Osteocyte (in vitro differentiated cells): ENCODE measurements at places on chromosomes 16 and 17. TPM values are rescaled to one million over a fixed set of nuclear protein-coding genes. Genes with fewer than 3 reads are reported as not detected.

GRCh38 chr16:77322757-77323156, 112.1 kb downstream of the ADAMTS18 start:
- DNase-seq = no peak

GRCh38 chr17:82754297-82755208, 2.7 kb downstream of the TBCD start:
- DNase-seq = no peak

DNA sequence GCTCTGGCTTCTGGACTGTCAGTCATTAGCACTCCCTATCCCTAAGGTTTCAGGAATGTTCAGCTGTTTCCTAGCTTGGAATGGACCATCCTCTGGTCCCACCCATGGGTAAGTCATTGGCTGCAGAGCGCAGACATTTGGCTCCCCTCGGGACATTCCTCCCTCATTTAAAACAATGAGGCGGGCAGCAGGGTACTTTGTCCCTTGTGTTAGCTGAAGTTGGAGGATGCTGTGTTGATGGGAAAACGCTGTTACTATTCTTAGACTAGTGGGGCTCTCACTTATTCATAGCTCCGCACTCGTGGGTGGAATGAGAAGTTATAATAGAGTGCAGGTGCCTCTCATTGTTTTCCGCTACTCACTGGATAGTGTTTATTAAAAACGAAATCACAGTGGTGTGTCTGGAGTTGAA, 673.8 kb downstream of the WWOX start:
- DNase-seq = no peak

DNA sequence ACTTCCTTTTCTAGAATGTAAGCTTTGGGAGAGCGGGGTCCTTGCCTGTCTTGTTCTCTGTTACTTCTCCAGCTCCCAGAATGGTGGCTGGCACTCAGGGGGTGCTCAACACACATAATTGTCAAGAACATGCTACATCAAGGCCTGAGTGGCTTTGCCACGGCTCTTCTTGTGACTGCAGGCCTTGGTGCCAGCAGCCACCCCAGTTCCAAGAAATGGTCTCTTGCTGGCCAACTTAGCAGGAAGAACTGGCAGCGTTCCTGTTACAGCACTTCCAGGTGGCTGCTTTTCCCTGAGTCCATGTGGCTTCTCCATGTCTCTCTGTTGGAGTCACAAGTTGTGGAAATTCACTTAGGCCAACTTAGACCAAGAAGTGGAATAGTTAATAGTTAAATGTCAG, 36.1 kb downstream of the PRKCB start:
- no peak for DNase-seq

DNA sequence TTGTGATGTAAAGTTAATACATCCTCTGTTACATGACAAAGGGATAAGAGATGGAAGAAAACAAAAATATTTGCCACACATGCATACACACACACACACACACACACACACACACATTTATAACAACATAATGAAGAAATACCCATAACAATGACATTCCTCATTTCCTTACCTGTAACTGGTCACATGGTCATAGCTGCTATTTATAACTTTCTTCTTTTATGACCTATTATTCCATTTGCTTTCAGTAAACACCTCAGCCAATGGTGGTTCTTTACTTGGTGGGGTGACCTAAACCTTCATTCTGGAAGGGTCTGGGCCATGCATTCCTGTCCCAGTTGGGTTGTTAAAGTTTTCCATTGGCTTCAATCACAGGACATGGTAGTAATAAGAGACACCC, 5.3 kb downstream of the MT2A start:
- no peak for DNase-seq

DNA sequence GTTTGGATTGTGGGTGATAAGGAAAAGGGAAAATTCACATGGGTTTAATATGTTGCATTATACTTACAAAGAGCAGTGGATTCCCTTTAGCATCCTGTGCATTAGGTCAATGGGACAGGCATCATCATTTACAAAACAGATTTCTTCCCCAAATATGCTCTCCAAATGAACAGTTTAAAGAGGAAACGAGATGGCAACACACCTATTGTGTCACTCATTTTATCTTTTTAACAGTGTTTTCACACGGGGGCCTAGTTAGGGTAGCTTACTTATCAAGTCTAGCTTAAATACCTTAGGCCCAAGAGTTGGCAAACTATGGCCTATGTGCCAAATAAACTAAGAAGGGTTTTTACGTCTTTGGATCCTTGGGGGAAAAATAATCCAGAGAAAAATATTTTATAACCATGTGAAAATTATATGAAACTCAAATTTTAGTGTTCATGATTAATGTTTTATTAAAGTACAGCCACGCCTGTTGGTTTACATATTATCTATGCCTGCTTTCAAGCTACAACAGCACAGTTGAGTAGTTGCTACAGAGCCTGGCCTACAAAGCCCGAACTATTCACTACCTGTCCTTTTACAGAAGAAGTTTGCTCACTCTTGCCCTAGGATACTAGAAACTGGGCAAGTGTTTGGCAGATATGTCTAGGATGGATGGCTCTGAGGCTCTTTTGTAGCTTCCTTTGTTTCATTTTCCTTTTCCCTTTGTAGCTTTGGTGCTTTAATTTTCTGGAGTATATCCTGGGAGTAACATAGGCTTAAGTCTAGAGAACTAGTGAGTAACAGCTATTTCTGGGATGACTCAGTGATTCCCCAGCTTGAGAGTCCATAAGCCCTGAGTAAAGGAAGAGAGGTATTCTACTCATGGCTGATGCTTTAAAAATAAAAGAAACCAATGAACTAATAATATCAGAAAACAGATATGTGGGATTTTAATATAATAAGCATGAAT, 12.4 kb downstream of the NUP93 start:
- no peak for DNase-seq

DNA sequence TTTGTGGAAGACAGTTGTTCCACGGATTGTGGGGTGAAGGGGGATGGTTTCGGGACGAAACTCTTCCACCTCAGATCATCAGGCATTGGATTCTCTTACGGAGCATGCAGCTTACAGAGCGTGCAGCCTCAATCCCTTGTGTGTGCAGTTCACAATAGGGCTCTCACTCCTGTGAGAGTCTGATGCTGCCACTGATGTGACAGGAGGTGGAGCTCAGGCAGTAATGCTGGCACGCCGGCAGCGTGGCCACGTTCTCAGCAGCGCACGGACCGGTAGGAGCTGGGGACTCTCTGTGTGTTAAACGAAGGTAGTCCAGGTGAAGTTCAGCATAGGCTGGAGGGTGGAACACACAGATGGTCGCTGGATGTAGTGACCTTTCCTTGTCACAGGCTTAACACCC, 37.8 kb downstream of the SEC14L1 start:
- DNase-seq = no peak

DNA sequence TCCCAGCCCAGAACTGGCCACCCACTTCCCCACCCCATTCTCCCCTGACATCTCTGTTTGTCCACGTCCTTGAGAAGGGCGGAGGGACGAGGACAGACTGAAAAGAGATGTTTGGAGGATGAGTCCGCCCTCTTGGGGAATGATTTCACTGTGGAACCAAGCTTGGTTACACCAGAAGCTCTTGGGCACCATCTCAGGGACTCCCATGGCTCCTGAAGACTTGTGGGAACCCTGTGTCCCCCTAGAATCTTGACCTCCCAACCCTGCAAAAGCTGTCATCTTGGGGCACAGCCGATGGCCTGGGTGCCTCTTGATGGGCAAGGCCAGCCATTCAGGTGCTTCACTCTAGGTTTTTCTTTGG, 25.9 kb upstream of the LITAF start:
- DNase-seq = no peak

DNA sequence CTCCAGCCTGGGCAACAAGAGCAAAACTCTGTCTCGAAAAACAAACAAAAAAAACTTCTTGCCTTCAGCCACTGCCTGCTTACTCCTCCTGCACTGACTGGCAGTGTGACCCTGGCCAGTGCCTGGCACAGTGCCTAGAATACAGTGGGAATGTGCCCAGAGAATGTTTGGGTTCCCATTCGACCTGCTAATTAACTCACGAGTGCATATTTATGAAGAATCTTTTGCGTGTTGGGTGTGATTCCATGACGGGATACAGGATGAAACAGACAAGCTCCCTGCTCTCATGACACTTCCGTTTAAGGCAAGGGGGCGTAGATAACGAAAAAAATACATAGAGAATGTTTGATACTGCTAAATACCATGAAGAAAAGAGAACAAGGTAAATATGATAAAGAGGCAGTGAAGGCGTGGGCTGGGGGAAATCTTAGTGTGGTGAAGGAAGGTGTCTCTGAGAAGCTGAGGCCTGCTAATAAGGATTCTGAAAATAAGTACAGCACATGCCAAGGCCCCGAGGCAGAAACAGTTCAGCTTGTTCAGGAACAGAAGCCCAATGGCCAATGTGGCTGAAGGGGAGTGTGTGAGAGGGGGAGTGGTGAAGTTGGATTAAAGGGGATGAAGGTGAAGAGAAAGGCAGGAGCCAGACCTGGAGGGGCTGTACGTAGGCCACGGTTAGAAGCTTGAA, 4.3 kb downstream of the ABI3 start:
- no peak for DNase-seq

- DNase-seq = no peak
These were observed 11.7 kb downstream of the CCDC57 start for GRCh38 chr17:82200743-82201497.

DNA sequence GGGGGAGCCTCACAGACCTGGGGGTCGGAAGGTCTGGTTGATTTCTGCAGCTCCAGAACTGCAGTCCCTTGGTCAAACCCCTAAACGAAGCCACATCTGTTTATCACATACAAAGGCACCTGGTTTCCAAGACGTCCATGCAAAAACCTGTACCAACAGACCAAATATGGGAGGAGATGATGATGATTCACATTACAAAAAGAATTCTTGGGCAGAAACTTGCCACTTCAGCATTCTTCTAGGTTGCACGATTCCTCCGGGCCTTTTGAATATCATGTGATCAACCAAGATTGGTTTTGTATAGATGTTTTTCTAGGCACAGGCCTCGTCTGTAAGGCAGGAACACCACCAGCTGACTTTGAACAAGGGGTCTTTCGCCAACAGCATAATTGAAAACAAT, 466.3 kb downstream of the SOX9 start:
- DNase-seq = no peak

GRCh38 chr16:21156767-21157467, 1.6 kb upstream of the LDAF1 start:
- DNase-seq = no peak

- no peak for DNase-seq
These were observed 59.5 kb upstream of the LHX1 start for GRCh38 chr17:36877771-36878170.

DNA sequence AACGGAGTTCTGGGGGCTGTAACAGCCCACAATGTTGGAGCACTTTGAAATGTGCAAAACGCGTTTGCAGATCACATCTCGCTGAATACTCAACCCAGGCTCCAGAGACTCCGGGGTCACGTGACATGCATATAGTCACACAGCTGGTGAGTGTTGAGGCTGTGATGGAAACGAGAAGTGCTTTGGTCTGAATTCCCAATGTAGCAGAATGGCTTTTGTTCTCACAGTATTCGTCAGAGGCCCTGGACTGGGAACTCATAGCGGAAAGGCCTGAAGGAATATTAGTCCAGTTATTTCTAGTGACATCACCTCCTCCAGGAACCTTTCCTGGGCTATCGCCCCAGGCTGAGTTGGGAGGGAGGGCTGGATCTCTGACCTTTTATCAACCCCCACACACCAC, 95.8 kb upstream of the CRHR1 start:
- no peak for DNase-seq

DNA sequence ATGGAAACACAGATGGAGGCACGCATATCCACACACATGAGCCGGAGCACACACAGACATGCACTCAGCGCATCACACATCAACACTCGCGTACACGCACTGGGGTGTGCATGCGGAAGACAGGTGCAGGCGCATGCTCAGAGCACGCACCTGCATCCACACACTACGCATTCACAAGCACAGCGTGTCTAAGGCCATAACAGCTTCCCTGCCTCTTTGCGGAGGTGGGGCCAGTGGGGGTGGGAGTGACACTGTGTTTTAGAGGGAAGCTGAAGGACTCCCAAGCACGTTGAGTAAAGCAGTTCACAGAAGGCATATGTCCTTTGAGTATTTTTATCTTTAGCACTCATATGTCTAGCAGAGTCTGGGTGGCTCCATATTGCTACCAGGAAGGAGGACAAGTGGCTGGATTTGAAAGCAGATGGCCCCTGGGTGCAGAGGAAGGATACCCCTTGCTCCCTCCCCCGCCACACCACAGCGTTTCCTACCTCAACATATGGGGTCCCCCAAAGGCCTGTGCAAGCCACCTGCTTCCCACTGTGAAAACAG, 68.6 kb upstream of the TOB1 start:
- DNase-seq = no peak

DNA sequence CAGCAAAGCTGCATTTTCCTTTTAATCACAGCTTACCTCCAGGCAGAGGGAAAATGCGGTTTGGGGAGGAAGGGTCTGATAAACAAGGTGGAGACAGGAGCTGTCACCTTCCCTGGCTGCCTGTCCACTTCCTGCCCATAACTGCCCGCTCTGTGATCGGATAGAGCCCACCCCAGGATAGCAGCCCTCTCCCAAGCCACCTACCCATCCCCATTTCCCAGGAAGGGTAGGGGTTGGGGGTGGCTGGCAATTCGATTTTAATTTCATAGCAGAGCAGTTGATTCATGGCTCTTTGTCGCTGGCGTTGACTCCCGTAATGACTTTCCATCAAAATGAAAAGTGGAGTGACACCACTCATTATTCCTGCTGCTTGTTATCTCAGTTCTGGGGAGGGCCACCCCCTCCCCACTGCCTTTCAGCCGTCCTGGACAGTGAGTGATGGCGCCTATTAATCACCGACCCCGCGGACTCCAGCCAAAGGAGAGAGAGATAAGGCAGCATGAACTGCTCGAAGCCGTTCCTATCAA, 11.2 kb downstream of the CDK5RAP3 start:
- no peak for DNase-seq

GRCh38 chr17:29169806-29170591, 10.2 kb downstream of the MYO18A start:
- DNase-seq = no peak

DNA sequence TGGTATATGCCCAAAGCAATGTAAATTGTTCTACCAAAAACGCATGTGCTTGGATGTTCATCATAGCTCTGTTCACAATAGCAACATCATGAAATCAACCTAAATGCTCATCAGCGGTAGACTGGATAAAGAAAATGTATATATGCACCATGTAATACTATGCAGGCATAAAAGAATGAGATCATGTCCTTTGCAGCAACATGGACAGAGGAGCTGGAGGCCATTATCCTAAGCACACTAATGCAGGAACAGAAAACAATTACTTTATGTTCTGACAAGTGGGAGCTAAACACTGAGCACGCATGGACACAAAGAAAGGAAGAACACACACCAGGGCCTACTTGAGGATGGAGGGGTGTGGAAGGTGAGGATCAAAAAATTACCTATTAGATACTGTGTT, 33.7 kb downstream of the TANC2 start:
- DNase-seq = no peak

FN3K gene
- 22.9 and 25.2 TPM in 2 replicates for total RNA-seq

FOXJ1 gene
- 0.13 TPM in 2 replicates for total RNA-seq

CDH11 gene
- 560 and 587 TPM in 2 replicates for total RNA-seq

ATMIN gene
- 35.0 and 39.2 TPM in 2 replicates for total RNA-seq

ST6GALNAC1 gene
- total RNA-seq = not detected in 2 replicates

ASGR1 gene
- 1.6 and 2.4 TPM in 2 replicates for total RNA-seq

FBXL19 gene
- total RNA-seq = 23.1 and 24.3 TPM in 2 replicates

FMNL1 gene
- total RNA-seq = 2.0 and 2.8 TPM in 2 replicates

ZNF385C gene
- total RNA-seq = 0.16 TPM in 1 of 2 replicates, not detected in the other

NT5C gene
- 45.6 and 48.2 TPM in 2 replicates for total RNA-seq
